ENCODE measurements at places on chromosomes 2 and 18.

- DNase-seq: peak; percentile 45
Observed at GRCh38 chr2:100924520-100925451, 77.3 kb upstream of the RPL31 start.

- DNase-seq: peak; percentile 16
Observed at GRCh38 chr2:175004980-175005732, at the start of gene CHN1. Gene CHN1, minus strand, starts transcription at chr2:175005381. Its CDS starts 469 bp downstream, at chr2:175004912.

DNA sequence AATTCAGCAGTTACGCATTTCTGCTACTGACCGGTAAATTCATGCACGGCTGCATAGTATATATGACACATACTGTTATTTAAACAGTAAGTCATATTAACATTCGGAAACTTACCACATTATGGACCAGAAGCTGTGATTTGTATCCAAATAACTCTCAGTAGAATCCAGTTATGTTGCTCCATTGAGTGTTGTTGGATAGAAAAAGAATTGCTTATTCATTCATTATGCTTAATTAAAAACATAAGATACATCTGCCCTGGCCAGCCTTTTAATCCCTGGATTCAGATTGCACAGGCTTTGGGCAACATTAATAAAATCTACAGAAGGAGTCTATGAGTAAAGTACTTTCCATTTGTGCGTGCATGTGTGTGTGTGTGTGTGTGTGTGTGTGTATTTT is 111.3 kb downstream of the CPS1 start:
- no peak for DNase-seq

GRCh38 chr2:18396329-18397010 is 164.0 kb downstream of the RDH14 start:
- DNase-seq: no peak

DNA sequence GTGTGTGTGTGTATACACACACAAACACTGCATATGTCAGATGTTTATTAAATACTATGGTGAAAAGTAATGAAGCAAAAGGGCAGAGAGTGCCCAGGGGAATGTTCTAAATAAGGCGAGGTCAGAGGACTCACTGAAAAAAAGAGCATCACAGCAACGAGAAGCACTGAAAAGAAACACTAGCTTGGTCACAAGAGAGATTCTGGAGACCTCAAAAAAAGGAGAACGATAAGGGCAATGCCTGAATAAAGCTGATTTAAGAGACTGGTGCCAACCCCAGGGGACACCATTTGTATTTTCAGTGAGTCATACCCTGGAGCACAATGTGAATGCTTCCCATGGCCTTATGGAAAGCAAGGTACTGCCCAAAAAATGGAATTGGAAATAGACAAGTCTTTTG is 14.5 kb downstream of the SLC40A1 start:
- DNase-seq: no peak

GRCh38 chr2:166088634-166089033 is 39.2 kb downstream of the SCN1A start:
- no peak for DNase-seq

GRCh38 chr18:183769-184168 is 25.4 kb downstream of the USP14 start:
- DNase-seq: no peak

DNA sequence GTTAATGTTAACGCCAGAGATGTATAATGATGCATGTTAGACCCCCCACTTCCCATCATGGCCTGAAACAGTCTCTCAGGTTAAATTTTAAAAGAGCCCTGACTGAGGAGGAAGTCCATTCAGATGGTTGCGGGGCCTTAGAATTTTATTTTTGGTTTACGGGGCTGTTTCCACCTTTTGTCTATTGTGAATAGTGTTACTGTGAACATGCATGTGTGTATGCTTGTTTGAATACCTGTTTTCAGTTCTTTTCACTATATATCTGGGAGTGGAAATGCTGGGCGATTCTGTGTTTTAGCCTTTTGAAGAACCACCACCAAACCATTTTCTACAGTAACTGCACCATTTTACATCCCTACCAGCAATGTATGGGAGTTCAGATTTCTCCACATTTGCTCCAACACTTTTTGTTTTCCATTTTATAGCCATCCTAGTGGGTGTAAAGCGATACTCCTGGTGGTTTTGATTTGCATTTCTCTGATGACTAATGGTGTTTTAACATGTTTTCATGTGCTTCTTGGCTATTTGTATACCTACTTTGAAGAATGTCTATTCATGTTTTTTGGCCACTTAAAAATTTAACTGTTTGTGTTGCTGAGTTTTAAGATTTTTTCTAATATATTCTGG is 133.0 kb downstream of the MYO3B start:
- DNase-seq: no peak

DNA sequence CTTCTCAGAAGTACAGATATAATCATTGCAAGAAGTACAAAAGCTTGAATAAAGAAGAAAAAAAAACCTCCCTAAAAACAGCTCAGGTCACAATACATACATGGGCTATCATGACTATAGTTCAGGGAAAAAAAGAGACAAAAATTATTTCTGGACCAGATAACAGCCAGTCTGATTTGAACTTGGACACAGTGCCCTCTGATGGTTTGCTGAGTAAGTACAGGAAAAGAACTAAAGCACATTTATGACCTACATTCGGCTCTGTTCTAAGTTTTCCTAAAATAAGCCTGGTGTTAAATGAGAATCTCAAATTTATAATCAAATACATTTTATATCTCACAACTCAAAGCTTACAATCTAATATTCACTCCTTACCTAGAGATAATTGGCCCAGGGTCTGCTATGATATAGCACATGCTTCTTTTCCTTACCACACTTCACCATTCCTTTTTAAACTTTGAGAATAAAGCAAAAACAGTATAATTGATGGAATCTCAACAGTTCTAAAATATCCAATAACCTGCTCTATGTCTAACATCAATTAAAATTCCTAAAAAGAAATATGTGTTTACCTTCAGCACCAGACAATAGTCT is 81.1 kb downstream of the RAPH1 start:
- peak; percentile 44 for DNase-seq

DNA sequence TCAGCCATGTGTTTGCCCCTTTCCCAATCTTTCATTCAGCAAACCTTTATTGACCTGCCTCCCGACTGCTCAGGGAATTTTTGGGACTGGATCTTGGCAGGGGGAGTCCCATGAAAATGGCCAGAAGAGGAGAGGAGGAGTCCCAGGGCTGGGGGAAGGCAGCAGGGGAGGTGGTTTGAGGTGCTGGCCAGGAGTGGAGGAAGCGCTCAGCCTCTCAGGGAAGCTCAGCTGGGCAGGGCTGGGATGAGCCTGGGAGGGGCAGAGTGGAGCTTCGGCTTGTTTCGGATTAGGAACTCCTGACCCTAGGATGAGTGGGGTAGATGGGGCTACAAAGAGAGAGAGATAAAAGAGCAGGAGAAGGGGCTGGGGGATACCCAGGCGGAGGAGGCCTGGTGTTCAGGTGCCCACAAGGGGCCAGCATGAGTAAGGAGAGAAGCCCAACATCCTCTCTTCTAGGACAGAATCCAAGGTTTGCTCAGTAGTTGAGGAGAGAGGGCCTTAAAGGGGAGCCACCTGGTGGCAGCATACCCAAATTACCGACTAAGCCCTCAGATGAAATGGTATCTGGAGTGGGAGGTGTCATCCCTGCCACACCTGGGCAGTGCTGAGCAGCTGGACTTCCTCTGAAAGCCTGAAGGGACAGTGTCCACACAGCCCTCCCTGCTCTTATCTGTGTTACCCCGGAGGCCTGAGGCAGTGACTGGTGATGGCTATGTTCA is 91.1 kb downstream of the INHBB start:
- peak; percentile 17 for DNase-seq

GRCh38 chr2:128513961-128514283 is 195.3 kb upstream of the HS6ST1 start:
- peak; percentile 95 for DNase-seq

DNA sequence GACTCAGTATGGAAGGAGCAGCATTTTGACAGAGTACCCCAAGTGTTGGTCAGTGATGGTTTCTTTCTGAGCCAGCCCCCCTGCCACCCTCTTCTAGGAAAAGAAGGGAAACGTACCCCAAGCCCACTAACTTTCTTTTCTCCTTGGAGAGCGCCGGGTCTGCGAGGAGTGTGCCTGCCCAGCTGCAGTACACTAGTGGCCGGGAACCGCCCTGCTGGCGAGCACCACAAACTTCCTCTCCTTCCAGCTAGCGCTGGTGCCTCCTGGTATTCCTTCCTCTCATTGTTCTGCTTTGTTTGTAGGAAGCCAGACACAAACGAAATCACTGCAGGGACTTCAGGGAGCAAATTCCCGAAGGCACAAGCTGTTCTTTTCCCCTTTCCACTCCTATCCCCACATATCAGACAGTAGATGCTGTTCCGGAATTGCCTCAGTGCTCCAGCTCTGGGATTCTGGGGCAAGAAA is 1.8 kb downstream of the CCDC85A start:
- no peak for DNase-seq

DNA sequence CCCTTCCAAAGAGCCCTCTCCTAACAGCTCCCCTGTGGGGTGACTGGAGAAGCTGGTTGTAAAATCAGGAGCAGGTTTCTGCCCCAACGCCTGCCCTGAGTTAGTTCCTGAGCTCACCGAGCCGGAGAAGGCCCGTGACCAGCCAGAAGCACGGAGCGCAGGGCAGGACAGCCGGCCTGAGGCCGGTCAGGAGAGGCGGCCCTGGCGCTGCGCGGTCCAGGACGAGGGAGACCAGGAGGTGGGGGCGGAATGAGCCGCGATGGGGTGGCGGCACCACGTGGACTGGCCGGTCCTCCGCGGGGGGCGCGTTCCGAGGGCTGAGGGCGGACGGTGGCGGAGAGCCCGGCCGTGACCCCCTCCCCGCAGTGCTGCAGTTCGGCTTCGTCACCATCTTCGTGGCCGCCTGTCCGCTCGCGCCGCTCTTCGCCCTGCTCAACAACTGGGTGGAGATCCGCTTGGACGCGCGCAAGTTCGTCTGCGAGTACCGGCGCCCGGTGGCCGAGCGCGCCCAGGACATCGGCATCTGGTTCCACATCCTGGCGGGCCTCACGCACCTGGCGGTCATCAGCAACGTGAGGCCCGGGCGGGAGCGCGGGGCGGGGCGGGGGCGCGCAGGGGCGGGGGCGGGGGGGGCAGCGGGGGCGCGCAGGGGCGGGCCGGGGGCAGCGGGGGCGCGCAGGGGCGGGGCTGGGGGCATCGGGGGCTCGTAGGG is 29.0 kb downstream of the ANO7 start:
- DNase-seq: no peak

DNA sequence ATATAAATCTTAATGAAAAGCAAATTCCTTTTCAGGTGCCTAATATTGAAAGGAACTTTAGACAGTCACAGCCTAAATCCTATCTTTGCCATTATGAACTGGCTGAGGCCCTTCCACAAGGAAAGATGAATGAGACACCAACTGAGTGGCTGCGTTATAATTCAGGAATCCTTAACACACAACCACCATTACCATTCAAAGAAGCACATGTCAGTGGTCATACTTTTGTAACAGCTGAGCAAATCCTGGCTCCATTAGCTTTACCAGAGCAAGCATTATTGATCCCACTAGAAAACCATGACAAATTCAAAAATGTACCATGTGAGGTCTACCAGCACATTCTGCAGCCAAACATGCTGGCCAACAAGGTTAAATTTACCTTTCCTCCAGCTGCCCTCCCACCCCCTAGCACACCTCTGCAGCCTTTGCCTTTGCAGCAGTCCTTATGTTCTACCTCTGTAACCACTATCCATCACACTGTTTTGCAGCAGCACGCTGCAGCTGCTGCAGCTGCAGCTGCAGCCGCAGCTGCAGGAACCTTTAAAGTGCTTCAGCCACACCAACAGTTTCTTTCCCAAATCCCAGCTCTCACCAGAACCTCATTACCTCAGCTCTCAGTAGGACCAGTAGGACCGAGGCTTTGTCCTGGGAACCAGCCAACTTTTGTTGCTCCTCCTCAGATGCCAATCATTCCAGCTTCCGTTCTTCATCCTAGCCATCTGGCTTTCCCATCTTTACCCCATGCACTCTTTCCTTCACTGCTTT is 340.1 kb downstream of the ZNF804A start:
- no peak for DNase-seq

DNA sequence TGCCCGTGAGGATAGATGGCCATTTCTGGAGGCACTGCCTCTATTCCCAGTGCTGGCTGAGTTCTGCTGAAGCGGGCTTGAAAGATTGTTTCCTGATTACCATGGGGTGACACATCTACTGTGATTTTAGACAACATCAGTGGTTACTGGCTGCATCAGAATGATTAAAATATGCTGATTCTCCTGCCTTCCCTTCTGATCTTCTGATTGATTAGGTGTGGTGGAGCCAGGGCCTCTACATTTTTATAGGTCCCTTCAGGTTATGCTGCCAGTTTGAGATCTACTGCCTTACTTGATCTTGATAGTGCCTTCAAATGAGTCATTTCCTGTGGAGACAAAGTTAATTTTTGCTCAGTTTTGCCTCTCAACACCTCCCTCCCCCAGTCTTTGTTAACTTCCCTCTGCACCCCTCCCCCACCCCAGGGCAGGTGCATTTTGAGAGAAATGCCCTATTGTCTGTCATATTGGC is 31.6 kb upstream of the SNORC start:
- peak; percentile 65 for DNase-seq

DNA sequence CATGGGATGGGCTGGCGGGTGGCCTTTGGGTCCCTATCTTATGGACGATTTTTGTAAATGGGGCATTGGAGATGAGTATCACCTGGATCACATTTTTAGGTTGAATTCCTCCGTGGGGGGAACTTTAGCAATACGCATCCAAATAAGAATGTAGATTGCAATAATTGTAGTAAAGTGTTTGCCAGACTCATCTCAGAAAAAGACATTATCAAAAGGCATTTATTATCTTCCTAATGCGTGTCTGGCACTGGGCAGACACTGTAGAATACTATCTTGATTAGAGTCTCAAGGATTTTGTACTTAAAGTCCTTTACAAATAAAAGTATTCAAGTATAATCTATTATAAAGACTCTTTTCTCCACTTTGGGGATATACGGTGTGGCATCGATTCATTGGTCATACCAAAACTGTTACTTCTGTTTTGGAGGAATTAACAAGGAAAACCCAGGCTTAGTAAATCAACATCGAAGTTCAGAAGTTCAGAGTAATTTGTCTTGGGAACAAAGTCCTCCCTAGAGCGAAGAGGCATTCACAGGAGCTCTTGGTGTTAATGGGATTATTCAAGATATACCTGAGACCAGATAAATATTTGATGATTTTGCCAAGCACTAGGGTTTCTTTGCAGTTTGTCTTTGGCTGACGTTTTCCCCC is 578 bp upstream of the ACKR3 start:
- DNase-seq: no peak

- no peak for DNase-seq
Observed at GRCh38 chr2:216294305-216294704, 78.0 kb downstream of the MARCHF4 start.
